ENCODE measurements at places on chromosomes 13 and 19. TPM values are rescaled to one million over a fixed set of nuclear protein-coding genes. Genes with fewer than 3 reads are reported as not detected.

WDR87 gene
- total RNA-seq, result 0.16 TPM

FUT3 gene
- total RNA-seq, result 0.49 TPM

GRIK5 gene
- 39.9 TPM for total RNA-seq

UBE2L5 gene
- total RNA-seq, result not detected

GRCh38 chr13:77329133-77329910, 2.4 kb upstream of the MYCBP2 start:
- H3K36me3 ChIP-seq, result no peaks in the 10 kb centered on the region
- H3K4me3 ChIP-seq, result peak overlapping the region; percentile 99
- peak; percentile 72 for DNase-seq
- peaks cover 37% of the 10 kb centered on the region for H3K4me1 ChIP-seq
- H3K27me3 ChIP-seq, result peaks cover 2% of the 10 kb centered on the region

GRCh38 chr19:4691373-4691772, 21.2 kb upstream of the MYDGF start:
- no peaks in the 10 kb centered on the region for H3K27me3 ChIP-seq
- no peak overlapping the region for H3K27ac ChIP-seq
- no peak for DNase-seq
- H3K36me3 ChIP-seq, result peaks cover 30% of the 10 kb centered on the region
- no peak overlapping the region for H3K4me3 ChIP-seq

- no peak overlapping the region for H3K4me3 ChIP-seq
- H3K27ac ChIP-seq, result no peak overlapping the region
- no peak for DNase-seq
- peaks cover 20% of the 10 kb centered on the region for H3K36me3 ChIP-seq
- peaks cover 3% of the 10 kb centered on the region for H3K4me1 ChIP-seq
Observed at GRCh38 chr13:98515818-98516465, 61.0 kb downstream of the STK24 start.

- H3K4me1 ChIP-seq, result peaks cover 5% of the 10 kb centered on the region
- no peaks in the 10 kb centered on the region for H3K27me3 ChIP-seq
- DNase-seq, result no peak
- H3K27ac ChIP-seq, result no peak overlapping the region
Observed at GRCh38 chr13:54742984-54743383, 1714.4 kb downstream of the OLFM4 start.

- no peak overlapping the region for H3K4me3 ChIP-seq
- no peak overlapping the region for H3K27ac ChIP-seq
- DNase-seq, result no peak
- peaks cover 22% of the 10 kb centered on the region for H3K27me3 ChIP-seq
Observed at GRCh38 chr13:31121379-31122140, 40.1 kb downstream of the HSPH1 start.

DNA sequence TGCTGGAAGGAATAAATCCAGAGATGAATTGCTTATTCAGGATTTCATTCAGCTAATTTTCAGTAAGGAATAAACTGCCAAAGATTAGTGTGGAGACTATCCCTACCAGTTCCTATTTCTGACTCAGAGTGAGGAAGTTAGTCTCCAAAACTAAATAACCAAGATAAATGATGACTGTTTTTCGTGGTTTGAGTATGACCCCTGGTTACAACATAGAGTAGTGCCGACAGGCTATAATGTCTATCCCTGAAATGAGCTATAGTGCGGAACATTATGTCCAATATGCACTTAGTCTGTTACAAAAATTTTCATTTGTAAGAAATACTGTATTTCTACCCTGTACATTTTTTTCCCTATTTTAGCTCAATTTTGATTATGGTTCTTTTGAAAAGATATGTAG, 51.4 kb downstream of the NBEA start:
- no peak for DNase-seq
- no peaks in the 10 kb centered on the region for H3K4me1 ChIP-seq
- H3K4me3 ChIP-seq, result no peak overlapping the region
- no peaks in the 10 kb centered on the region for H3K27me3 ChIP-seq

GRCh38 chr13:52127783-52128702, 830 bp downstream of the NEK5 start:
- peak overlapping the region; percentile 84 for H3K4me3 ChIP-seq
- peak overlapping the region; percentile 92 for H3K27ac ChIP-seq
- DNase-seq, result peak; percentile 30
- no peaks in the 10 kb centered on the region for H3K27me3 ChIP-seq

- H3K36me3 ChIP-seq, result no peaks in the 10 kb centered on the region
- H3K4me1 ChIP-seq, result peaks cover 12% of the 10 kb centered on the region
- no peak overlapping the region for H3K4me3 ChIP-seq
Observed at GRCh38 chr13:77779552-77780272, 82.2 kb downstream of the SLAIN1 start.

DNA sequence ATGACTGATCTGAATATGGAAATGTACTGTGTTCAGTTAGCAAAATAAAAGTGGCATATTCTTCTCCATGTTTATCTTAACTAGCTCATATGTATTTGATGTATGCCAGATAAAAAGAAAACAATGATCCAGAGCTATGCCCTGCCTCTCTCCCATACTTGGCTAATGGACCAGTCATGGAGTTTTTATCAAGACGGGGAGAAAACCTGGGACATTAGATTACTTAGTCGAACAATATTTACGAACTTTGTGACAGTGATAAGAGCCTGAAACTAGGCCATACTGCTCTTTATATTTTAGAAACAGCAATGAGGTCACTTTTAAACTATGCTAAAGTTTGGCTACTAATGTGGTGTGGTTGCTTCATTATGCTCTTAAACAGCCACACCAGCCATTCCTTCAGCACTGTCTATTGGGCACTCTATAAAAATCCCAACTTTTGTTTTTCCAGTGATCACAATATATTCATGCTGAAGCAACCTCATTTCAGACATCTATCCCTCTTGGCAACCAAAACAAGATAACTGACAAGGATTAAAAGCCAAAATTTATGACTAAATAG, 265.0 kb downstream of the FGF14 start:
- H3K4me1 ChIP-seq, result no peaks in the 10 kb centered on the region
- H3K27ac ChIP-seq, result no peak overlapping the region

DNA sequence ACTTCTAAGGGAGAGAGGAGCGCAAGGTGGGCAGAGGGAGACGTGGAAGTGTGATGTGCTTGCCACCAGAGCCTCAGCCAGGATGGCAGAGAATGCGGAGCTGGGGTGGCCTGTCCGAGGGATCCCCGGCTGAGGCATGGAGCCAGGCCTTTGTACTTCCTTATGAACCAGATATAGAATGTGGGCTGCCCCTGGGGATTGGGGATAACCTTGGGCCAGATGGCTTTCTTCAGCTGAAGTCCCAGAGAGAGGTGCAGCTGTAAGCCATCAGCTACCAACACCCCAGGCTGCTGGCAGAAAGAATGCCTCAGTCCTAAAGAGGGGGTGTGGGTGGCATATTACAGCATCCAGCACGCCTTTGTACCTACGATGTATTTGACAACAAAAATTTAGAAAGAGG, 25.5 kb upstream of the FBXO17 start:
- H3K36me3 ChIP-seq, result no peaks in the 10 kb centered on the region
- H3K27ac ChIP-seq, result peak overlapping the region; percentile 2
- no peak overlapping the region for H3K4me3 ChIP-seq
- DNase-seq, result no peak

DNA sequence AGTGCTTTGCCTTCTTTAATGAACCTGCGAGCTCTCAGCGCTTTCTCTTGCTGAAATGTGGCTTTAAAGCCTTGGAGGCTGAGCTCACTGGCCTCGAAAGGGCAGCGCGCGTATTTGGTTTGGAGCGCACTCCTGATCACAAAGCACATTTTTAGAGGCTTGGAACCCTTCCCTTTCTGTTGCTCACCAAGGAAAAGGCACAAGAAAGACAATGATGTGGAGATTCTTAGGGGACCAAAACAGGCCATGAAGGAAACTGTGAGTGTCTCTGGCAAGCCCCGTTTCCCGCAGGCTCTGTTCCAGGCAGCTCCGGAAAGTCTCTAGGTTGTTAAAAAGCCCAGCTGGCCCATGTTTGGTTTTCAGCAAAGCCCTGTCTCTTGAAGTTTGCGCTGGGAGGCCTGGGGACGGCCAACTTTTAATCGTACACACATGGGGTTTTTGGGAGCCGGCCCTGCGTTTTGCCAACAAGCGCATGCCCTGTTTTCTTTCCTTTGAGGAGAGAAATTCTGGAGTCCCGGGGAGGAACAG, 9.4 kb upstream of the SPC24 start:
- no peak overlapping the region for H3K4me3 ChIP-seq
- H3K27ac ChIP-seq, result peak overlapping the region; percentile 39
- H3K27me3 ChIP-seq, result no peaks in the 10 kb centered on the region
- no peaks in the 10 kb centered on the region for H3K4me1 ChIP-seq

DNA sequence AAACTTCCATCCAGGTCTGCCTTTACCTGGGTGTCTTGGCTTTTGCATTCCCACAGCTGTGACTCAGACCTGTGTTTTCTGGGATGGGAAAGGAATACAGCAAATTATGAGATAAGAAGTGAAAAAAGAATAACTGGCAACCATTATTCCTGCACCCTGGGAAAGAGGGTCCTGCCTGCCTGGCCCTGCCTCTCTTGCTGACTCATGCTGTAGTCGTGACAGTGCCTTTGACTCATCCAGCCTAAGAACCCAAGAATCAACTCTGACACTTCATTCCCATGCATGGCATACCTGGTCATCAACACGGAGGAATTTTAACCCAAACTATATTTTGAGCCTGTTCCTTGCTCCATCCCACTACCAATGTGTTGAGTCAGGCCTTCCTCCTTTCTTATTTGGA, 185.4 kb upstream of the SERP2 start:
- H3K36me3 ChIP-seq, result no peaks in the 10 kb centered on the region
- no peaks in the 10 kb centered on the region for H3K4me1 ChIP-seq
- DNase-seq, result no peak
- H3K27me3 ChIP-seq, result no peaks in the 10 kb centered on the region

DNA sequence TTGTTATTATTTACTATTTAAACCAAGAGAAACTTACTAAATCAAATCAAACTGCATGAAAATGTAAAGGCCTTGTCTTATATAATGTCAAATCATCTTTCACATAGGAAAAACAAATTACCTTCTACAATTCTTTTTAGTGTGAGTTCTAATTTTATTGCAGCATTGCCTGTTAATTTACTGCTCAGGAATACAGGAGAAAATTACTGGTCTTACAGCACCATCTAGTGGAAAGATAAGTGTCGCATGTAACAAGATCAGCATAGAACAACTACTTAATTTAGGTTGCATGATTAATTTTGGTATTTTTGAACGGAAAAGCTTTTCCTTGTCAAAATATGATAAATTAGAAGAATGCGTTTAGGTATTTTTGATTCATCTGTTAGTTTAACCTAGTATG, 502.7 kb downstream of the UQCRFS1 start:
- H3K27me3 ChIP-seq, result peaks cover 13% of the 10 kb centered on the region
- no peaks in the 10 kb centered on the region for H3K36me3 ChIP-seq
- no peak overlapping the region for H3K4me3 ChIP-seq
- no peak overlapping the region for H3K27ac ChIP-seq

DNA sequence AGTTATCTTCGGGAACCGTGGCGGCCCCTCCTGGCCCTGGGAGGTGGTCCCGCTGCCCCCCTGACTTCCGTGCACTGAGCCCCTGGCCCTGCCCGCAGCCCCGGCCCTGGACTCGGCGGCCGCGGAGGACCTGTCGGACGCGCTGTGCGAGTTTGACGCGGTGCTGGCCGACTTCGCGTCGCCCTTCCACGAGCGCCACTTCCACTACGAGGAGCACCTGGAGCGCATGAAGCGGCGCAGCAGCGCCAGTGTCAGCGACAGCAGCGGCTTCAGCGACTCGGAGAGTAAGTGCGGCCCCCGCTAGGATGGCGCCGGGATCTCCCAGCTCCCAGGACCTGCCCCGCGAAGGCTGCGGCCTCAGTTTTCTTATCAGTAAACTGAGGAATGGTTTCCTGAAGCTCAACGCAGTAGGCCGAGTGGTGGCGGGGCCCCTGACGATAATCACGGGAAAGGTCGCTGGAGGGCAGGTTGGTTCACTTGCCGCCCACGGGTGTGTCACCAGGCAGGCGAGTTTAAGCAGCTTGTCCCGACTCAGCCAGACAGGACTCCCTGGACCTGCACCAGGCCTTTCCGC, 924 bp downstream of the RGCC start:
- H3K4me1 ChIP-seq, result peaks cover 2% of the 10 kb centered on the region
- no peak for DNase-seq
- H3K4me3 ChIP-seq, result peak overlapping the region; percentile 55
- H3K27me3 ChIP-seq, result peaks cover 79% of the 10 kb centered on the region
- no peak overlapping the region for H3K27ac ChIP-seq

DNA sequence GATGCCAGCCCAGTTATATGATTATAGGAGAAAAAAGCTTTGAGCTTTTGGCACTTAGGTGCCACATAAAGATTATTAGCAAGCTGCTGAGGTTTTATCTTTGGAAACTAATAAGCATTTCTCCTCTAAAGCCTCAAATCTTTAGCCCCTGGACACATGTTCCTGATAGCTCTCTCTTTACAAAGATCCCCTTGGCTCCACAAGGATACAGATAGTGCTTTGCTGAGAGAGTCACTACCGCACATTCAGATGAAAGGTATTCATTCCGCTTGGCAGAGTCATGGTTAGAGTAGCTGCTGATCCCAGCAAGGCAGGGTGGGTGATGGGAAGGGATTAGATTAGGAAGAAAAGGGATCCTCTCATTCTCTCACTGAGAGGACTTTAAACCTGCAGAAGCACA, 28.2 kb upstream of the PSG7 start:
- no peaks in the 10 kb centered on the region for H3K27me3 ChIP-seq
- no peaks in the 10 kb centered on the region for H3K36me3 ChIP-seq
- H3K4me1 ChIP-seq, result no peaks in the 10 kb centered on the region
- DNase-seq, result no peak
- no peak overlapping the region for H3K4me3 ChIP-seq

DNA sequence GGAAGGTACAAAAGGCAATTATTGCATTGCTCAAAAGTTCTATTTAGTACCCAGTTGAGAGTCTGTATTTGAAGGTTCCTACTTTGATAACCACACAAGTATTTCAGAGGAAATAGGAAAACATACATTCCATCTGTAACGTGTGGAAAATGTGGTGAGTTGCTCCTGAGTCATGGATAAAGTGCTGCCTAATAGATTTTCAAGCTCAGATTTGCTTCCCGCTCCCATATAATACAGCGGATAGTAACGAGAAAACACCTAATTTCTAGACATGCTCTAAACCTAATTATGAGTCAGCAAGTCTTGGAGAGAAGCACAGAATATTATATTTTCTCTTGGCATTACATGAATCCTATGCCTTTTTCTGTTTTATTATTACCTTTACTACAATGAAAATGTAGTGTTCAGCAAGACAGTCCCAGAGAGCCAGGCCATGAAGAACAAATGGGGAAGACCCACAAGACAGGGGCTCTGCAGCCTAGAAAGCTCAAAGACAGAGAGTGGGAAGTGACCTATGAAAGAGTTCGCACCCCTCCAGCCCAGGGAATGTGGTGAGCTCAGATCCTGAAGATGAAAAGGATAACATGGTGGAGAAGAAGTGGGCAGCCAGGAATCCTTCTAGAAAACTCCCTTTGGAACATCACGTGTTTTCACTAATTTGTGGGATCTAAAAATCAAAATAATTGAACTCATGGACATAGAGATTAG, 116.1 kb downstream of the STARD13 start:
- no peak for DNase-seq
- H3K36me3 ChIP-seq, result peaks cover 11% of the 10 kb centered on the region
- H3K4me3 ChIP-seq, result no peak overlapping the region
- H3K4me1 ChIP-seq, result no peaks in the 10 kb centered on the region
- no peak overlapping the region for H3K27ac ChIP-seq
- no peaks in the 10 kb centered on the region for H3K27me3 ChIP-seq

Data from mesothelial cell of epicardium (in vitro differentiated cells).